A172 (cell line): ENCODE measurements at places on chromosomes 13 and 19. TPM values are rescaled to one million over a fixed set of nuclear protein-coding genes. Genes with fewer than 3 reads are reported as not detected.

DNA sequence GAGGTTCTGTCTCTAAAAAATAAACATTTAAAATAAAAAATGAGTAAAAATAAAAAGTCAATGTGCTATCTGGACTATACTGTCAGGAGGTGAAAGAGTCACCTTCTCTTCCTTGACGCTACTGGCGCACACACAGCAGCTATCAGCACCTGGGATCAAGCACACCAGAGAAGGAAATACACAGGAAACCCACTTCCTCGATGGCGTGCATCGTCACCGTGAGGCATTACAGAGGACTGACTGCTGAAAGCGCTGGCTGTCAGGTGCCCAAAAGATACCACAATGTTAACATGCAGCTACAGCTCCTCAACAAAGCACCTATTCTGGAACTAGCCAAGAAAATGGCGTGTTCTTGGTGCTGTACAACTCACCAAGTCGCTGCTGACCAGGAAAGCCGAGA lies 6.1 kb downstream of the SLC35E1 start:
- DNase-seq = no peak

DNA sequence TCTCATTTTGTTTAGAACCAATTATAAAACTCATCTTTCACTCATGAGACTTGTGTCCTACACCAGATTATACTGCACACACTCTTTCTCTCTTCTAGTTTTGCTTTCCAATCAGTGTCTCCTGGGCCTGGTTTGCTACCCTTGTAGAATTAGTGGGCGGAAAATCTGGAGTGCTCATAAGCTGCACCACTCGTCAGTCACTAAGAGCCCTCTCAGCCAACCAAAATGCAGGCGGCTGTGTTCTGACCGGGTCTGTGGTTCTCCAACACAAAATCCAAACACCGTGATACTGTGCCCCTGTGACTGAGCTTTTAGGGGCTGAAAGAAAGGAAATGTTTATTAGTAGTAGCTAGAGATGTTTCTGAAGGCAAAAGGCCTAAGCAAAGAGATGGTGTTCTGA lies 83.7 kb upstream of the OBI1 start:
- DNase-seq = no peak

GRCh38 chr13:63279136-63279535 lies 1863.5 kb upstream of the PCDH20 start:
- no peak for DNase-seq

Gene SYNE4
- 0.12 and 0.29 TPM in 2 replicates for total RNA-seq
